Progenitor cell of endocrine pancreas (in vitro differentiated cells): ENCODE measurements at places on chromosomes 6 and 20. TPM values are rescaled to one million over a fixed set of nuclear protein-coding genes. Genes with fewer than 3 reads are reported as not detected.

The CD83 gene
- 5.7 and 5.8 TPM in 2 replicates for total RNA-seq

The COL21A1 gene
- 16.8 and 20.5 TPM in 2 replicates for total RNA-seq

The HLA-DRA gene
- not detected in 2 replicates for total RNA-seq

The SASH1 gene
- total RNA-seq = 41.6 and 41.7 TPM in 2 replicates

The ANKEF1 gene
- total RNA-seq = 10.9 and 12.5 TPM in 2 replicates

The TMEM30A gene
- 74.4 and 77.2 TPM in 2 replicates for total RNA-seq

- no peak for DNase-seq
These were observed 375.6 kb downstream of the ZFAND3 start for GRCh38 chr6:38195113-38195635.

DNA sequence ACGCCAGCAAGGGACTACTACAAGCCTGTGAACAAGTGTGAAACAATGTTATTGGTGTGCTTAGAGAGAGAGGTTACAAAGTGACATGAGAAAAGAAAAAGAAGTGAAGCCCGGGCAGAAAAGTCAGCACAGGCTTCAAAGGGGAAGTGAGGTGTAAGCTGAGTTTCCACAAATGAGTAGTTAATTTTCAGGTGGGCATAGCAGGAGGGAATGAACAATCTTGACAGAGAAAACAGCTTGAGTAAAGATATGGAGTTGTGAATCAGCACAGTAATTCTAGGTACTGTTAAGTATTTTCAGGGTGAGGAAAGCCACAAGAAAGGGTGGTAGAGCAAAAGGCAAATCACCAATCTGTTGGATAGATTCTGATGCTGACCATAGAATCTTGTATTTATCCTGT lies 4.3 kb downstream of the KCNQ5 start:
- no peak for DNase-seq

DNA sequence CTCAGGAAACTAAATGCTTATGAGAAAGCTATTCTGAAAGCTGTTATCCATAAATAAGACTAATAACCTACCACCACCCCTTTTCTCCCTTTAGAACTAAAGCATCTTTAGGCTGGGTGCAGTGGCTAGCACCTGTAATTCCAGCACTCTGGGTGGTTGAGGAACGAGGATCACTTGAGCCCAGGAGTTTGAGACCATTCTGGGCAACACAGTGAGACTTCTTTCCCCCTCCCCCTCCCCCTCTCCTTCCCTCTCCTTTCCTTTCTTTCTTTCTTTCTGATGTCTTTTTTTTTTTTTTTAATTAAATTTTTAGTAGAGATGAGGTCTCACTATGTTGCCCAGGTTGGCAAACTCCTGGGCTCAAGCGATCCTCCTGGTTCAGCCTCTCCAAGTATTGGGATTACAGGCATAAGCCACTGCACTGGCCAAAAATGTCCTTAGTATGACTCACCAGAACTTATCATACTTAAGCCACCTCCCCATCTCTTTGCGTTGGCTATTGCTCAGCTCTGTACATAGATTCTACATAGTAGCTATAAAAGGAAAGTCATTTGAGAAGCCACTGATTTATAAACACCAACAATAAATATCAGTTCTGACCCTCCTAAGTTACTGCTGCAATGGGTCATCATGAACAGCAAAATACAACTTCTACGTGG lies 54.8 kb upstream of the SPDEF start:
- no peak for DNase-seq

DNA sequence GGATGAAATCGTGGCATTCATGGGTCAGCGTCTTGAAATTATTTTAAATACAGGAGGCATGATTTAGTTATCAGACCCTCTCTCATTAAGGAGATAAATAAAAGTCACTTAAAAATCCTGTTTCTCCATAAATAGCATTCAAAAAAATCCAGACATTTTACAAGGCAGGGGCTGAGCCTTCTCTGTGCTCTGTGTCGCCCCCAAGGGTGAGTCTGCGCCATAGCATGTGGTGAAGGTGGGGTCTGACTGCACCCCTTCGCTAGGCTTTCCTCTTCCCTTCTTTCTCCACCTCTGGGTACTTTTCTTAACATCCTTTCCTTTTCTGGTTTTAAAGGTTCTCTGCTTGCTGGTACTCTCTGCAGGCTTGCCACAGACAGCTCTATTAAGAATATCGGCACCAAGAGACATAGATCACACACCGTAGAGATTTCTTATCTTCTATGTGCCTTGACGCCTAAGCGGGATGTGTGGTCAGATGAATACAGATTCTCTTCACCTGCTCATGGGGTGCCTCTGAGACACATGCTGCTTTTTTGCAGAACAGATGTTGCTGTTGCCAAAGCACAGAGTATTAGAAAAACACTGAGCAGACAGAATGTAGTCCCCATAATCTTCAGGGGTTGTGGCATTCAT lies 20.1 kb upstream of the FAM209A start:
- DNase-seq = no peak

- DNase-seq = no peak
These were observed 143.3 kb downstream of the SMOC2 start for GRCh38 chr6:168584249-168584648.

DNA sequence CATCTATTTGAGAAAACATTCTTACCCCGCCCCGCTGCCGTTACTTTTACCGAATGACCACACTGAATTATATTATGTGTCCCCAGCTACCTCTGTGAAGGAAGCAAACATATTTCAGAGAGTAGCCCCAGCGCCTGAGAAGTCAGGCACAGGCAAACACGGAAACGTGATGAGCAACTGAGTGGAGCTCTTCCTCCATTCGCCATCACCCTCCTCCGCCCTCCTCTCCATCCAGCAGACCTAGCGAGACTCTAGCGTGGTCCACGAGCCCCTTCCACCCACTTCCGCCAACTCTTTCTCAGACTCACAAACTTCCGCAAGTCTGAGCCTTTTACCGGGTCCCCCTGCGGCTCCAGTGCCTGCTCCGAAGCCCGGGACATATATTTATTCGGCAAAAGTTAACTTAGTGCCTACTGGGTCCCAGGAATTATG lies 582 bp downstream of the SNRPB start:
- DNase-seq = no peak

GRCh38 chr6:41976794-41977484 lies 35.3 kb upstream of the CCND3 start:
- no peak for DNase-seq

GRCh38 chr6:65259059-65259458 lies 448.0 kb downstream of the EYS start:
- DNase-seq = no peak

DNA sequence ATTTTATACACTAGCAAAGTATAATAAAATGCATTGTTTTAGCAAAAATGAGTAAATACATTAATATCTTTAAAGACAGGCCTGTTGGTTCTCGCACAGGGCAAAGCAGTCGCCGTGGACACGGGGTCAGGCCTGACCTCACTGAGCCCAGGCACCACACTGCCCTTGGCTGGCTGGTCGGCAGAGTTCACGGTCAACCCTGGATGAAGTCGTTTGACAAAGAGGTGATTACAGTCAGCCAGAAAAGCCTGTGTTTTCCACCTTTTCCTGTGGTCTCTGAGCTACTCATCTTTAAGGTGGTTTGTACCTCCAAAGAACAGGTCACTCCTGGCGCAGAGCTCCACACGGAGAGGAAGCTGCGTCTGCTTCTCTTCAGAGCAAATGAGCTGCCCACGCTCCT lies 191.5 kb downstream of the DLL1 start:
- DNase-seq = no peak

- no peak for DNase-seq
These were observed 301.8 kb downstream of the TBC1D7 start for GRCh38 chr6:13026557-13026956.

- DNase-seq = no peak
These were observed 324.4 kb downstream of the CENPW start for GRCh38 chr6:126664271-126664670.

DNA sequence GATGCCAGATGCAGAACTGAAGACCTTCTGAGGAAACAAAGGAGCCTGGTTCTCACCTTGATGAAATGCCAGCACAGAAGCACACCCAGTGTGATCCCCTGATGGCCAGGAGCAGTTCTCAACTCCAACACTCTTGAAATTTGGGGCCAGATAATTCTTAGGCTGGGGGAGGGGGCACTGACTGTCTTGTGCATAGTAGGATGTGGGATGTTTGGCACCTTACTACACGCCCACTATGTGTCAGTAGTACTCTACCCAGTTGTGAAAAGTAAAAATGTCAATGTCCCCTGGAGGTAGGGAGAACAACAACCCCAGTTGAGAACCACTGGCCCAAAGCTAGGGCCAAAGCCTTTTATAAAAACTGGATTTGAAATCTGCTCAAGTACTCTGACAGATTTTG lies 398.3 kb upstream of the ARID1B start:
- DNase-seq = no peak
